ENCODE measurements at places on chromosomes 1 and 21.

DNA sequence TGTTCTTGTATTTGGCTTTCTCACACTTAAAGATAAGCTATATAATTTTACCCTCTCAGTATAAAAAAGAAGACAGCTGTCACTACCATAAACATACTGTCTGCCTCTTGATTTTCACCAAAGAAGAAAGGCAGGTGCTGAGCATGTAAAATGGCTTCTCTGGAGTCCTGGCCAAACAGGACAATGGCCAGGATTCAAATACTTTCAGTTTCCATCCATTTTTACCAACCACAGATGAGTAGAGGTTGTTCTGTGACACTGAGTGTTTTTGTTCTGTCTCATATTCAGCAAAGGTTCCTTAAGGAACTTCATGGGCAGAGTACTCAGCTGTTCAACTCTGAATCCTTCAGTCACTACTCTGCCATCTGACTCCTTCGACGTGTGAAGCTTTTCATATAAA, 29.4 kb upstream of the RAB3GAP2 start:
- DNase-seq: no peak

DNA sequence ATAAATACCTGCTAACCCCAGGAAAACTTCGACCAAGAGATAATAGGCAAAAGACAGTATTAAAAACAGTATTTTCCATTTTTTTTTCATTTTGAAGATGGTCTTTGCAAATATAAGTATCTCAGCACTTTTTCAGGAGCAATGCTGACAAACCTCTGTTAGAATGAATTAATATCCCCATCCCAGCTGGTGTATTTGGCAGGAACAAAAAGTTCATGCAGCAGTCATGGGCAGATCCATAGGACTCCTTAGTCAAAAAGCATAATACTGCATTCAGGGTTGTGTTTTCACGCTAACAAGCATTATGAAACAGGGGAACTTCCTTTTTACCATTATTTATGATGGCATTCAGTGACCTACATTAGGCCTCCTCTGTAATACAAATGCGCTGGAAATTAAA, 344.0 kb downstream of the ST6GALNAC3 start:
- DNase-seq: no peak

- no peak for DNase-seq
Measured at GRCh38 chr1:204376919-204377799, 17.4 kb upstream of the PLEKHA6 start.

DNA sequence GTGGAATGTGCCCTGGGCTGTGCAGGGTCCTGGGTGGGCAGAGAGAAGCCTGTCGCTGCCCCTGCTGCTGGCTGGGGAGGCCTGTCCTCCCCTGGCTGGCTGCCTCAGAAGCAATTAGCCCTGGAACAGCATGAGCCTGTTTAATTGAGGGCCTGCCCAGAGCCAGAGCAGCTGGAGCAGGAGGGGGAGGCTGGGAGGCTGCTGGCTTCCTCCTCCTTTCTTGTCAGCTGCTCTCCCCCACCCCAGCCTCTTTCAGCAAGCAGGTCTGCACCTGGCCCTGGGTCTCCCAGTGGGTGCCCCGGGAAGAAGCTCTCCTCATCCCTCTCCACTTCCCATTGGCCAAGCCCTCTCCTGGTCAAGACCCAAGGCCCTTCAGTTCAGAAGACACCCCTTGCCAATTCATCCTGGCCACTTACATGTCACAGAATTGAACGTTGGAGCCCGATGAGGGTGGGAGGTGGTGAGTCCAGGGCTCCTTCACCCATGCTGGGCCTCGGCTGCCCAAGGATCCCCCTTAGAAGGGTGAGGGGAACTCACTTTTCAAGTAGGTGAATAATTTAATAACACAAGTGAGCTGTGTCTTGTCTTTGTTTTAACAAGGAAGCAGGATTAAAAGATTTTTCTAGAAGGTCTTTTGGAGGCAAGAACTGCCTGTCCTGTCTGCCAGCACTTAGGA, 13.2 kb downstream of the AMPD2 start:
- no peak for DNase-seq

DNA sequence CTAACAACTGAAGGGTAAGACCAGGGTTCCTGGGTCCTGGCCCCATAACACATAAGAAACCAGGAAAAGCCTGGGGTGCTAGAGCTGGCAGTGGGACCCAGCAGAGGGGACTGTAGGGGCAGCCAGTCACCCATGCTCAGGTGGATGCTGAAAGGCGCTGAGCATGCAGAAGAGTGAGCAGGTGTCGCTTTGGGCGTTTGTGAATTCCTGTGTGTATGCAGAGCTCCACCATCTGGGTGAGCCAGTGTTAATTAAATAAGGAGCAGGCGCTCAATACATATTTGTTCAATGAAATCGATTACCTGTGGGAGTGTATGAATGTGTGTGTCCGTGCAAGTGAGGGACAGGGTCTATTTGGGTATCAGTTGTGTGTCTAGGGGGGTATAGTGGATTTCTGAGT, 499 bp downstream of the C1QA start:
- no peak for DNase-seq

DNA sequence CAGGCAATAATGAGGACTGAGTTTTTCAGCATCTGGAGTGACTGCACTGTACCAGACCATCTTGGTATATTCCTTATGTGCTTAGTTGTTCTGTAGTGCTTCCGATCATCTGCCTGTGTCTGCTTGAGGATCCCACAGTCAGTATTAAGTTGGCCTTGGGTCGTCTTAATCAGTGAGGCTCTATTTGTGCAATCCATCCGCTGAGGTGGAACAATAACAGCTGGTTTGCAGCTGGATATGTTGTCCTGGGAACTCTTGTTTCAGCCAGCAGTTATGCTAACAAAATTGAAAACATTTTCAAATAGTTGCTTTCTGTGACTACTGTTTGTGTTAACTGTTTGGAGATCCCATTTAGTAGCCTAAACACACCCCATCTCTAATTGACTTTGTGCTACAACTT, 73.7 kb downstream of the LAMC1 start:
- DNase-seq: no peak

DNA sequence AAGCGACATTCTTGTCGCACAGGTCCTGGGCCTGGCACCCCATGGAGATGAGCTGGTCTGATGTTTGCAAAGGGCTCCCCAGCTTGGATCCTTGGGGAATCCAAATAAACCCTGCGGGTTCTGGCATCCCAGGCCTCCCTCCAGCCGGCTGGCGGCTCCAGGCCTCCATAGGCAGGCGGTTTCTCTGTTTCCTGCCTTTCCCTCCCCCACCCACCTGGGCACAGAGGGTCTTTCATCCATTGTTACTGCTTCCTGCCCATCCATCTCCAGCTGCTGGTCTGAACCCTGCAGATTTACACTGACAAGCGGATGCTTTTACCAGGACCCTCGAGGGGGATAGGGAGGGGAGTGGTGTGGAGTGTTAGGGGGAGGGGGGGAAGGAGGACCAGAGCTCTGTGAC, 39.1 kb upstream of the ID3 start:
- DNase-seq: no peak

Measured in stimulated activated CD4-positive, alpha-beta T cell treated with anti-CD3 and anti-CD28 coated beads, TNF-alpha, amount 100 ng/mL, for 24 hours (primary cell).